ENCODE measurements at places on chromosomes 6 and 20.

GRCh38 chr6:8527818-8528217, 92.5 kb upstream of the SLC35B3 start:
- no peak for DNase-seq

- no peak for DNase-seq
Observed at GRCh38 chr20:44014807-44015732, 100.4 kb downstream of the TOX2 start.

- DNase-seq = no peak
Observed at GRCh38 chr6:148251891-148252290, 90.7 kb upstream of the SASH1 start.

- DNase-seq = no peak
Observed at GRCh38 chr6:24872779-24873178, 63.0 kb downstream of the RIPOR2 start.

GRCh38 chr6:70380252-70380651, 33.1 kb upstream of the FAM135A start:
- DNase-seq = no peak

GRCh38 chr6:73121421-73121993, 103.8 kb downstream of the KHDC1L start:
- DNase-seq = no peak

- DNase-seq = no peak
Observed at GRCh38 chr6:10643201-10643651, 51.2 kb downstream of the C6orf52 start.

- DNase-seq = no peak
Observed at GRCh38 chr6:123844011-123844410, 40.3 kb downstream of the NKAIN2 start.

GRCh38 chr6:150514806-150515380, 84.8 kb upstream of the PLEKHG1 start:
- no peak for DNase-seq

- no peak for DNase-seq
Observed at GRCh38 chr20:33377366-33377765, 24.0 kb downstream of the CDK5RAP1 start.

DNA sequence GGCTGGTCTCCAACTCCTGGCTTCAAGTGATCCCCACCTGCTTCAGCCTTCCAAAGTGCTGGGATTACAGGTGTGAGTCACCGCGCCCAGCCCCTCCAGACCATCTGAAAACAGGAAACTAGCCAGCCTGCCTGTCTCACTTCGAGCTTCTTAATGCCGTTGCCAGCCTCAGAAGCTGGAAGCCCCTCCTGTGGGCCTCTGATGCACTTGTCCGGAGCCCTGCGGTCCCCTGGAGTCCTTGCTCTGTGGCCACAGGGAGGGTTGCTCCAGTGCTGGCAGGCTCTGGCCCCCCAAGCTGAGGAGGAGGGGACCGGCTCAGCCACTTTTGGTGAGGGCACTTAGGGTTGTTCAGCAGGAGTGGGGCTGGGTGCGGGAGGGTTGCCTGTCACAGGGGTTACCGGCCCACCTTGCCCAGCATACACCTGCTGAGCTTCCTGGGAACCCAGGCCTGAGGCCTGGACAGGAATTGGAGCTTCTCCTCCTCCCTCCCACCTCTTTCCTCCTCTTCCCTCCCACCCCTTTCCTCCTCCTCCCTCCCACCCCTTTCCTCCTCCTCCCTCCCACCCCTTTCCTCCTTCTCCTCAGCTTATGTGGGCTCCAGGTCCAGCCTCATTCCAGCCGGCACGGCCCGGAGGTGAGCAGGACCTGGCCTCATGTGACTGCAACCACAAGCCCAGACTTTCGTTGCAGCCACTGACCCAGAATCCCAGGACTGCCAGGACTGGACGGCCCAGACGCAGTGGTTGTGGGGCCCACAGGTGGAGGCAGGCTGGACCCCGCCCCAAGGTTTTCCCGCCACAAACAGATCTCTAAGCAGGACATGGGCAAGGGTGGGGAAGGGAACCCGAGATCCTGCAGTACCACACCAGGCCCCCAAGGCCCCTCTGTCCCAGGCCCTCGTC, 9.4 kb upstream of the BIRC7 start:
- DNase-seq = no peak

- no peak for DNase-seq
Observed at GRCh38 chr20:45091366-45091765, 9.6 kb downstream of the KCNS1 start.

DNA sequence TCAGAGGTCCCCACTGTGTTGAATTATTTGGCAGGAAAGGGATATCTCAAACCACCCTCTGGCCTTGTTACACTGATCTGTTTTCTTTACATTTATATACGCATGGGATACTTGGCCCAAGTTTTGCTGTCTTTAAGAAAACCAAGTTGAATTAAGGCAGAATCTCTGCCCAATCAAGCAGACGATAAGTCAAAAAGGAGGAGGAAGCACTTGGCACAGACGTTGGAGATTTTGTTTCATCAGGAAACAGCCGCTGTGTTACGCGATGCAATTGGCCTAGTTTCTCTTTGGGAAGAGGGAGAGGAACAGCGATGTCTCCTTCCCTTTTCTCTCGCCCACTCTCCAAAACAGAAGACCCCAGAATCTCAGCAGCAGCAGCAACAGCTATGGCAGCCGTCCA, 20.2 kb upstream of the NAA20 start:
- DNase-seq = no peak

- DNase-seq = no peak
Observed at GRCh38 chr20:34045930-34046725, 52.4 kb downstream of the RALY start.

All from GM19239 (cell line).